Activated B cell treated with CpG ODN at 0.5 μM for 24 hours (primary cell): ENCODE measurements at places on chromosomes 4 and X.

- no peak for DNase-seq
Observed at GRCh38 chrX:5617666-5618065, 611.0 kb downstream of the NLGN4X start.

- DNase-seq, result no peak
Observed at GRCh38 chrX:12360986-12361598, 222.8 kb downstream of the FRMPD4 start.

DNA sequence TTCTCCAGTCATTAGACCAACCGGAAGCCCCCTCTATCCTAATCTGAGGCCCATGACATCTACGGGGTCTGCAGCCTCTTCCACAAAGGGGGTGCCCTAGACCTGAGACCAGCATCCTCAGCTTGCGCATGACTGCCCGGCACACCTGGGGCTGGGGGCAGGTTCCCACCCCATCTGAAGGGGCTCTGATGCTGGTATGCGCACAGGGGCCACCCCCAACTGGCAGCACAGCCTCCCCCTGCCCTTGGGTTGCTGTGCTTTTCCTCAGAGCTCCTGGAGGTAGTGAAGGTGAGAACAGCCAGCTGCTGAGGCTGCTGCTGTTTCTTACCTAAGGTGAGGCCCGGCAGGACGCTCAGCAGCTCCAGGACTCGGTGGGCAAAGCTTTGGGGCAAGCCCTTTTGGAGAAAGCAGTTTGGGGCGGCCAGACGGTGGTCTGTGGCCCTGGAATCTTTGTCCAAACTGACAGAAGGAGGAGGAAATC lies 18.9 kb upstream of the CPLX1 start:
- DNase-seq, result no peak

GRCh38 chr4:142581881-142582280 lies 264.2 kb downstream of the INPP4B start:
- DNase-seq, result no peak

DNA sequence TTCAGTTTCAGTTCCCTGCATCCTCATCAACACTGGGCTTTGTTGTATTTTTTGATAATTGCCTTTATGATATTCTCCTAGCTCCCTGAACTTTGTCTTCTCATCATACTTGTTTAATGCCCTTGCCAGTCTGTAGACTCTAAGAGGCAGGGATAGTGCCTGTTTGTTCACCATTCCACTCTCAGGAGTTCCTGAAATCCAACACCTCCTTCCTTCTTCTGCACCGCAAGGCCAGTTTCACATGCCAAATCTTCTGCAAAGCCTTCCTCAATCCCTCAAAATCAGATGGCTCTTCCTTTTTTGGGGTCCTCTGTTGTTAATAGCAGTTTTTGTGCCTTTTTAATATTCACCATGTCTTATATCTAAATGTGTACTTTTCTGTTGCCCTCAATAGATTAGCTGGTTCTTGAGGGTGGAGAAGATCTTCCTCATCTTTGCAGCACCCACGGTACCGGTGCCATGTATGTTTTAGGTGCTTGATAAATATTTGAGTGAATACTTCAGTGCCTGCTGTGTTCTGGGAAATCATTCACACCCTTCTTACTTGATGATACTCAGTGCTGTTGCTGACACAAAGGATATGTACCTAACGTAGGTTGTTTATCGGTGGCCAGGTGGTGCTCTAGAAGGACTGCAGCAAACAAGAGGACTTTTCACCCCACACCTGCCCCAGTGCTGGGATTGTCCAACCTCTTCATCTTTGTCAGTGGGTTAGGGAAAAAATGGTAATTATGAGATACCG lies 85.3 kb upstream of the LIMCH1 start:
- DNase-seq, result no peak

- DNase-seq, result no peak
Observed at GRCh38 chr4:4362991-4363697, 23.8 kb upstream of the NSG1 start.

GRCh38 chrX:71183341-71183740 lies 38.7 kb downstream of the NLGN3 start:
- DNase-seq, result no peak

DNA sequence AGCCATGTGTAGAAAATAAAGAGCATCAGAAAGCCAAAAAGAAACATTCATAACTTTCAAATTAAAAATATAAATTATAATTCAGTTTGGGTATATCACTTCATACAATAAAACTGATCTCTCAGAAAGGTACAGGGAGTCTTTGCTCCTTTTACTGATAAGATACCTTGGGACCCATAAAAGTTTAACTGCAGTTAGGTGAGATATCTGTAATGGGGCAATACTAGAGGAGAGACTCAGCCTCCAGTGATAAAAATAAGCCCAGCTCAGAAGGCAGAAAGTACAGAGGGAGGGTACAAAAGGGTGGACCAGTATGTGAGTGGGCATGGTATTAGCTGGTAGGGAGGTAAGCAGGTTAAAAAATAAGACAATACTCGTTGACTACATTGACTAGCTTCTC lies 180.9 kb upstream of the AGTR2 start:
- DNase-seq, result no peak

GRCh38 chr4:139556071-139556723 lies at the start of gene SETD7:
TSS of gene SETD7 (minus strand) at chr4:139556219. CDS start at chr4:139556137, 82 bp downstream.
- DNase-seq, result peak; percentile 66

DNA sequence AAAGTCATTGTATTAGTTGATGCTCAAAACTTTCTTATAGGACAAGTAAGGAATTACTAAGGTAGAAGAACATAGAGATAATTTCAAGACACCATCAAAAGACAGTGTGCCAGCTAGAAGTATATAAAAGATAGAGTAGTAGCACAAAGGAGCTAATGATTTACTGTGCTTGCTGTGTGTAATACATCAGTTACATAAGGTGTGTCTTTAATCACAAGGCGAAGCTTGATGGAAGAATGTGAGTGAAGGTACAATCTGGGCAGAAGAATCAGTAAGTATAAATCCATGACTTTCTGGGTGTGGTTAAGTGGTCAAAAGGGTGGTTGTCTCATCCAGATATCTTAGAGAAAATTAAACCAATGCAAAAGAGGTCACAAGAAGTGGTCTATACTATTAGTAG lies 95.1 kb upstream of the BOD1L1 start:
- no peak for DNase-seq
